Transverse colon (tissue), 4 donors: ENCODE measurements at places on chromosomes 6 and 20. TPM values are rescaled to one million over a fixed set of nuclear protein-coding genes. Genes with fewer than 3 reads are reported as not detected.
A peak's percentile ranks its signal among the peaks of the same experiment; 100 is the strongest.

The SLC17A9 gene
- 2.9 TPM for total RNA-seq

DNA sequence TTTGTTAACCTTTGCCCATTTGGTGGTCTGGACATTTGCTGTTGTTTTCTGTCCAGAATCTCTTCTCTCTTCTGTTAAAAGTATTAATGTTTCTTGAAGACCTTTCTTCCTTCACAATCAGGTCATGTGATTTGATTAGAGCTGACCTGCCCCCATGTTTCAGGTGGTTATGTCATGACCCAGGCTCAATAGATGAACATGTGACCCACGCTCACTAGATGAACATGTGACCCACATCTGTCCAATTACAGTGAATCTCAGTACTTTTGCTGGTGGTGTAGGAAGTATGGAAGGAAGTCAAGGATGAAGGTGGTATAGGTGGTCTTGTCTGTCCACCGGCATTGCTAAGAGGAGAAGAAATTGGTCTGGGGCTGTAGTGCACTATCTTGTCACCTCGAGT is 289.1 kb upstream of the JAG1 start:
- no peaks in the 10 kb centered on the region for H3K4me1 ChIP-seq
- H3K27ac ChIP-seq: no peak overlapping the region
- H3K36me3 ChIP-seq: no peaks in the 10 kb centered on the region
- H3K4me3 ChIP-seq: no peak overlapping the region

- H3K4me1 ChIP-seq: no peaks in the 10 kb centered on the region
- H3K27me3 ChIP-seq: no peaks in the 10 kb centered on the region
- H3K27ac ChIP-seq: no peak overlapping the region
- DNase-seq: no peak
- no peaks in the 10 kb centered on the region for H3K36me3 ChIP-seq
- H3K4me3 ChIP-seq: no peak overlapping the region
Measured at GRCh38 chr6:73680289-73680918, 15.6 kb upstream of the CD109 start.

The TFAP2A gene
- not detected for total RNA-seq

The LINC00237 gene
- total RNA-seq: not detected

GRCh38 chr6:155646443-155646842 is 190.8 kb upstream of the NOX3 start:
- DNase-seq: no peak
- no peaks in the 10 kb centered on the region for H3K4me1 ChIP-seq
- no peaks in the 10 kb centered on the region for H3K36me3 ChIP-seq
- H3K4me3 ChIP-seq: no peak overlapping the region
- H3K27ac ChIP-seq: no peak overlapping the region
- H3K27me3 ChIP-seq: no peaks in the 10 kb centered on the region

GRCh38 chr6:75147512-75147911 is 58.3 kb downstream of the COL12A1 start:
- no peaks in the 10 kb centered on the region for H3K27me3 ChIP-seq
- no peak overlapping the region for H3K27ac ChIP-seq
- no peaks in the 10 kb centered on the region for H3K36me3 ChIP-seq
- no peak overlapping the region for H3K4me3 ChIP-seq

The HSPA1L gene
- 0.68 TPM for total RNA-seq

The TSHZ2 gene
- total RNA-seq: 12.9 TPM

GRCh38 chr6:53360093-53360912 is 11.6 kb upstream of the ELOVL5 start:
- no peaks in the 10 kb centered on the region for H3K27me3 ChIP-seq
- no peaks in the 10 kb centered on the region for H3K36me3 ChIP-seq
- no peak for DNase-seq
- H3K4me1 ChIP-seq: peaks cover 13% of the 10 kb centered on the region
- H3K4me3 ChIP-seq: no peak overlapping the region

DNA sequence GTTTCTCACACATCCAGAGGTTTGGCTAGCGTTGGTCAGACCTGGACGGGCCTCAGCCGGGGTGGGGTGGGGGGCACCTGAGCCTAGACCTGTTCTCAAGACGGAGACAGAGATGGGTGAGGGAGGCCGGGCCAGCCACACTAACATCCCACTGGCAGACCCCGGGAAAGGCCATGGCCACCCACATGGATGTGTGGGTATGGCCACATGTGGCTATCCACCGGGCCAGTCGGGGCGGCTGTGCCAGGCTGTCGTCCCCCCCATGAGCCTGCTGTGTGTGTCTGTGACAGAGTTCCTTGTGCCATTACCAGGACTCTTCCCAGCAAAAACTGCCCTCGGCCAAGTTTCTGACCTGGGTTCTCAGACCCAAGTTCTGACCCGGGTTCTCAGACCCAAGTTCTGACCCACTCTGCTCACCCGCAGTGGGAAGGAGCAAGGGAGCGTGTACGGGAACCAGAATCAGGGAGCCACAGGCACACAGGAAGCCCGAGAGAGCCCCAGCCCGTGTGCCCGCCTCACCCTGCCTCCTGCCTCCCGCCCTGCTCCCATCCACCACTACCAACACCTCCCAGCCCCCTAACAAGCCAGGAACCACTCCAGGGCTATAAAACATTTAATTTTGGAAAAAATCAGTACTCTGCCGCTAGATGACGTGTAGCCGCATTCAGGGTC is 255.5 kb downstream of the TAF4 start:
- no peaks in the 10 kb centered on the region for H3K36me3 ChIP-seq
- no peaks in the 10 kb centered on the region for H3K4me1 ChIP-seq
- DNase-seq: no peak
- no peaks in the 10 kb centered on the region for H3K27me3 ChIP-seq
- H3K4me3 ChIP-seq: no peak overlapping the region
- H3K27ac ChIP-seq: no peak overlapping the region

- H3K4me1 ChIP-seq: no peaks in the 10 kb centered on the region
- peaks cover 32% of the 10 kb centered on the region for H3K27me3 ChIP-seq
- H3K36me3 ChIP-seq: no peaks in the 10 kb centered on the region
- DNase-seq: no peak
- peak within 1 kb of the TSS; percentile 75 for H3K27ac ChIP-seq
Measured at GRCh38 chr20:50690650-50691572, at the start of gene RIPOR3. Gene RIPOR3 (minus strand): TSS chr20:50691542. CDS start chr20:50691128, 414 bp downstream.

The CST2 gene
- not detected for total RNA-seq

DNA sequence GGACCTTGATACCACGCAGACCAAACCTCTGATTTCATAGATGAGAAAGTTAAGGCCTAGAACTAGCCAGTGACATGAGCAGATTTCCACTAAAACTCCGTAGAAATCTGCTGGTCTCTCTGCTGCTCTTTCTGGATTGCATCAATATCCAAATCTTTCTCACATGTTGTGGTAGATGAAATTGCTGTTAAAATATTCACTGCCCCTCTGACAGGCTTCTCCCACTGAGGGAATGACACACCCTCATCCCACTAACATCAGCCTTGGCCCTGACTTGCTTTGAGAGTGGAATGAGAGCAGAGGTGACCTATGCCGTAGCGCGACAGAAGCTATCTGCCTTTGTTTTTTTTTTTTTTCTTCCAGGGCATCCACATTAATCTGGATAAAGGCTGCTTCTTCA is 20.4 kb upstream of the EXOC2 start:
- H3K36me3 ChIP-seq: no peaks in the 10 kb centered on the region
- peaks cover 22% of the 10 kb centered on the region for H3K27me3 ChIP-seq
- H3K27ac ChIP-seq: peak overlapping the region; percentile 26
- no peak for DNase-seq

GRCh38 chr6:26380256-26380655 is 2.7 kb upstream of the BTN2A2 start:
- H3K4me3 ChIP-seq: no peak overlapping the region
- DNase-seq: no peak
- H3K27ac ChIP-seq: no peak overlapping the region
- no peaks in the 10 kb centered on the region for H3K4me1 ChIP-seq

DNA sequence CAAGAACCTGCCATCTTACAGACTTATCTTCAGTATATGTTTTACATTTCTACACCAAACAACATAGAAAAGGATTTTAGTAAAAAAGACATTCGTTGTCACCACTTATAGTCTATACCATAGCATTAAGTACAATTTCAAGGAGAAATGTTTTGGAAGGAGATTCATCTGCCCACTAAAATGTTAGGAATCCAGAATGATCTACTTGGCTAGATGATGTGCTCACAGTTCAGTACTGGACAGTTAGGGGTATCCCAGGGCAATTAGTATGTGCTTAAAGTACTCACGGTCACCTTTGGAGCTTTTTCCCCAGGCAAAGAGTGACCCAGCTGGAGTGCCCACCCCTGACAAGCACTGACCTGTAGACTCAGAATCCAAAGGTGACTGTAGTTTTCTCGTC is 222.9 kb downstream of the SLC24A3 start:
- H3K4me1 ChIP-seq: no peaks in the 10 kb centered on the region
- H3K27me3 ChIP-seq: no peaks in the 10 kb centered on the region
- no peak overlapping the region for H3K4me3 ChIP-seq
- DNase-seq: no peak

The LTA gene
- not detected for total RNA-seq

GRCh38 chr6:135030056-135030473 is 24.6 kb downstream of the HBS1L start:
- no peaks in the 10 kb centered on the region for H3K27me3 ChIP-seq
- H3K36me3 ChIP-seq: peaks cover 6% of the 10 kb centered on the region
- no peak for DNase-seq
- H3K4me3 ChIP-seq: no peak overlapping the region
- no peak overlapping the region for H3K27ac ChIP-seq
- no peaks in the 10 kb centered on the region for H3K4me1 ChIP-seq

- DNase-seq: no peak
- no peaks in the 10 kb centered on the region for H3K27me3 ChIP-seq
- H3K36me3 ChIP-seq: no peaks in the 10 kb centered on the region
- H3K4me1 ChIP-seq: no peaks in the 10 kb centered on the region
- no peak overlapping the region for H3K27ac ChIP-seq
Measured at GRCh38 chr6:96702626-96703025, 134.7 kb downstream of the GPR63 start.

DNA sequence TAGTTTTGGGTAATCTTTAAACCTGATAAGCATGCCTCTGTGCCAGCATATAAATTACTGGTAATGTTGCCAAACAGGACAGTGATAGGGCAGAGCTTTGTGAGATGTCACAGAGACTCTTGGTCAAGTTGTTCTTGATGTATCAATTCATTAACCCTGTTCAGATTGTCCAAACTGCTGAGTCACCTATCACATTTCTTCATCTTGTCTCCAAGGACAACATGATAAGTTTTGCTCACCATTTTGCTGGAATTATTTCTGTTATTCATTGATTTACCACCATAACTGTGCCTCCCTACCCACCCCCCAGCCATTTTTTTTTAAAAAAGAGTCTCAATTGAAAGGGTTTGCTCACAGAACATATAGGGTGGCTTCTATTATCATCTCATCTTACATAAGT is 19.5 kb upstream of the GMNN start:
- no peak overlapping the region for H3K27ac ChIP-seq
- no peak for DNase-seq
- no peaks in the 10 kb centered on the region for H3K27me3 ChIP-seq

GRCh38 chr6:13617066-13617465 is 1.9 kb downstream of the NOL7 start:
- peaks cover 25% of the 10 kb centered on the region for H3K4me1 ChIP-seq
- DNase-seq: no peak
- H3K27me3 ChIP-seq: no peaks in the 10 kb centered on the region
- no peak overlapping the region for H3K4me3 ChIP-seq

The C6orf132 gene
- total RNA-seq: 42.1 TPM

- H3K27me3 ChIP-seq: no peaks in the 10 kb centered on the region
- H3K27ac ChIP-seq: no peak overlapping the region
- no peak for DNase-seq
- H3K4me3 ChIP-seq: no peak overlapping the region
Measured at GRCh38 chr6:156833755-156834154, 56.6 kb downstream of the ARID1B start.

GRCh38 chr6:31666337-31666965 is 571 bp downstream of the CSNK2B start:
- H3K27me3 ChIP-seq: no peaks in the 10 kb centered on the region
- no peak for DNase-seq
- H3K4me1 ChIP-seq: peaks cover 21% of the 10 kb centered on the region
- H3K4me3 ChIP-seq: peak overlapping the region; percentile 91
- H3K27ac ChIP-seq: peak overlapping the region; percentile 99
- peaks cover 41% of the 10 kb centered on the region for H3K36me3 ChIP-seq

The SLC2A4RG gene
- total RNA-seq: 49.7 TPM

The SIRPB1 gene
- 1.3 TPM for total RNA-seq

The MKKS gene
- total RNA-seq: 13.5 TPM

The VSTM2L gene
- total RNA-seq: not detected

DNA sequence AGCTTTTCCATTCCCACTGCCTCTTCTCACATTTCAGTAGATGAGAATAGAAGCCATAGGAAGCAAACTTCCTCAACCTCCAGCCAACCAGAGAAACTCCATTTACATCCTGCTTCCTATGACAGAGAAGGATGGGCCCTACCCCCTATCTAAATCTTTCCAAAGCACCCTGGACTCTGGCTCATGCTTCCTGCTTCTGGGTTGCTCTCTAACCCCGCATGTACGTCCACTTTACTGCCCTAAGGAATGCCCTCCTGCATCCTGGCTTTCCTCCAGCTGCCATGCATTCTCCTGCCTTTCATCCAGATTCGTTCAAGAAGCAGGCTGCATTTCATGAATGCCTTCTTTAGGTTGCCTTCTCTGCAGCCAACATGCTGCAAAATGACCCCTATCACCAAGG is 91.9 kb downstream of the FAM217A start:
- H3K27ac ChIP-seq: no peak overlapping the region
- peak; percentile 19 for DNase-seq
- H3K4me3 ChIP-seq: no peak overlapping the region

The MEI4 gene
- total RNA-seq: not detected
